ENCODE measurements at places on chromosomes 4 and X. TPM values are rescaled to one million over a fixed set of nuclear protein-coding genes. Genes with fewer than 3 reads are reported as not detected.

PRPS1 gene
- 30.2 TPM for total RNA-seq

TCEAL1 gene
- total RNA-seq = 90.0 TPM

FGFBP1 gene
- total RNA-seq = not detected

- DNase-seq = no peak
Observed at GRCh38 chr4:111697176-111697942, 447.9 kb upstream of the FAM241A start.

CPLX1 gene
- total RNA-seq = 2.5 TPM

Measured in posterior vena cava (tissue), 2 donors.